ENCODE measurements at places on chromosomes 4 and X.

GRCh38 chrX:108557580-108557979 lies 117.9 kb downstream of the COL4A5 start:
- no peak for DNase-seq

DNA sequence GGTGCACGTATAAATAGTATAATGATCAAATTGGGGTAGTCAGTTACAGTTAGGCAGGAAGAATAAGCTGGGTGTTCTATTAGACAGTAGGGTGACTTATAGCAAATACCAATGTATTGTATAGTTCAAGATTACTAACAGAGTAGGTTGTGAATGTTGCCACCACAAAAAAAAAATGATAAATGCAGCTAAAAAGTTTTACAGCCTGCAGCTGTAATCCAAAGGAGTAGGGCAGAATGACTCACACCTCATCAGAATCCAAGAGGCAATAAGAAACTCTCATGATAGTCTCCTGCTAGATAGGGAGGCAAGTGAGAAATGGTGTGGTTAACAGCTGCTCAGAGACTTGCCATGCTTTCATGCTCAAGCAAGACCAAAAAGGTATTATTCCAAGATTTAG lies 19.6 kb upstream of the TCEAL4 start:
- DNase-seq, result no peak

GRCh38 chr4:110904435-110905065 lies 281.7 kb upstream of the PITX2 start:
- DNase-seq, result no peak

DNA sequence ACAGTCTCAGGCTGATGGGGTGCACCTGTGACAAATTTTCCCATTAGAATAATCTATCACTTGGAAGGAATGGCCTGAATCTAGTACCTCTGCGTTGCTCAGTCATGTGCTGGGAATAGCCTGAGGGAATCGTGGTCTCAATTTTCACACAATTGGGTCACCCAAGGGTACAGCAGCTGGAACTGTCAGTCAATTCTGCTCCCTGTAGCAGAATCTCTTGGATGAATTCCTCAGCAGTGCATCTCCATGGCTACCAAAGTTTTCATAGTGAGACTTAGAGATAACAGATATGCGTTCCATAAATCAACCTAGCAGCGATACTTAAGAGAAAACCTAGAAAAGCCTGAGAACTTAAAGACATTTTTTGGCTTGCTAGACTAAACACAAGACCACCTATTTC lies 288.7 kb upstream of the CTSO start:
- no peak for DNase-seq

- no peak for DNase-seq
These were observed 305.9 kb downstream of the AFF2 start for GRCh38 chrX:148806145-148806870.

DNA sequence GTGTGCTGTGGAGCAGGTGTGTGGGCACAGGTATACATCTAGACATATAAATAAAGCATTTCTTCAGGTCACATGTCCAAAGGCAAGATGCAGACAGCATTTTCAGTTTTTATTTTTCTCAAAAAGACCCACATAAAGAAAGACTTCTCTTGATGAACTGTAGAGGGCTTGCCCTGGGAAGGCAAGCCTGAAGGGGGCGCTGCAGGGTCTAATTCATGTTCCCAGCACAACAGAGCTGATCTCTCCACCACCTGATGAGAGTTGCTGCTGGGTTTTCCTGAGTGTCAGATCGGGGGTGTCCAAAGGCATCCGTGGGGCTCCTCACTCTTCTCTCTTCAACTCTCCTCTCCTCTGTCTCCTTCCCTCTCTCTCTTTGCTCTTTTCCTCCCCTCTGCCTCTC lies 26.6 kb downstream of the ADRA2C start:
- no peak for DNase-seq

- no peak for DNase-seq
These were observed 362.5 kb upstream of the TRAM1L1 start for GRCh38 chr4:117447925-117448324.

GRCh38 chr4:61864286-61864685 lies 664.2 kb downstream of the ADGRL3 start:
- DNase-seq, result no peak

DNA sequence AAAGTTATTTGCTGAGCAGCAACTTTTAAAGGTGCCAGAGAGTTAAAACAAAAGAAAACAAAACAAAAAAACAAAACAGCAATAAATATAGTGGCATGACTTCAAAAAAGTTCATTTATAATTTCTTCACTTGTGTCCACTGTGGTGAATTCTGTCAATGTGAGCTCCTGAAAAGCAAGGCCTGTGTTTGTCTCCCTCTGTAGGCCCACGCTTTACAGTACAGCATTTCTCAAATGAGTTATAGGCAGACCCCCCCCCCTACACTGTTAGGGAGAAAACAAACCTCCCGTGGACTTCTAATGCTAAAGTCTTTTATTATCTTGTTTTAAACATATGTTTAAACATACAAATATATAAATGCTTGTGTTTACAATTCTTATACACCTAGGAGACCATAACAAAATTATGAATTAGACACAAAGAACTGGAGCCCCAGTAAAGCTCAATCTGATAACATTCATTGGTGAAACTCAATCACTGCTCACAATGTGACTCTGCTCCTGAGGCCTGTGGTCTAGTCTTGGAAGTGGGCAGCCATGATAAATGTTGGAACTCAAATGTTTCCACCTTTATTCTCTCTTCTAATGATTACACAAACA lies 47.0 kb upstream of the SCOC start:
- DNase-seq, result peak; percentile 40

- DNase-seq, result no peak
These were observed 42.4 kb downstream of the PTTG2 start for GRCh38 chr4:38002451-38003071.

DNA sequence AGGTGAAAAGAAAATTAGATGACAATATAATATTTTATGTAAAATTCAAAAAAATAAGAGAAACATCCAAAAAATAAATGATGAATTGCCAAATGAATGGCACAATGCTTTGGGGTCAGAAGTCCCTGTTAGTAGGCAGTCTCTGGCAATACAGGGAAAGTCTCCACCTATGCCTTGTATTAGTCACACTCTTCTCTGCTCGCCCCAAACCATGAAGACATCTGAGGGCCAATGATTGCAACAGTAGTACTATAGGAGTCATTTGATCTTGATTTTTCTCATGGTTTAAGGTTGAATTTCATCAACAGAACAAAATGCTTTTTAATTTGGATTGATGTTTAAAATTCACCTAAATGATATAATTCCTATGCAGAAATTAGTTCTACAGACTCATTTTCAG lies 3.9 kb upstream of the PRSS12 start:
- DNase-seq, result no peak

GRCh38 chrX:65266482-65266881 lies 268.1 kb downstream of the LAS1L start:
- no peak for DNase-seq

DNA sequence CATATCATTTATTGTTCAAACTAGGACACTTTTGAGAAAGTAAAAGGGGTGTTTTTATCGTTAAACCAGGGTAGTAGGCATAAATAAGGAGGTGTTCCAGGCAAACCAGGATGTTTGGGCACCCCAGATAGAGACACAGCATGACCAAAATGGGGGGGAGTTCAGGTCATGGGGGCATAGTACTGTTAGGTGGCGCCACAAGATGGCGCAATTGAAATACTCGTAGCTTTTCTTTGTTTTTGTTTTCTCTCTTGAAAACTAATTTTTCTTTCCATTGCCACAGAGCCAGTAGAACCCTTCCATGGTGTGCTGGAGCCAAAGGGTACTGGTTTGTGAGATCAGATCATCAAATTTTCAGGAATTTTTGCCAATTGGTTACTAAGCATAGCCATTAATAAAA lies 283.4 kb downstream of the BCOR start:
- peak; percentile 19 for DNase-seq

DNA sequence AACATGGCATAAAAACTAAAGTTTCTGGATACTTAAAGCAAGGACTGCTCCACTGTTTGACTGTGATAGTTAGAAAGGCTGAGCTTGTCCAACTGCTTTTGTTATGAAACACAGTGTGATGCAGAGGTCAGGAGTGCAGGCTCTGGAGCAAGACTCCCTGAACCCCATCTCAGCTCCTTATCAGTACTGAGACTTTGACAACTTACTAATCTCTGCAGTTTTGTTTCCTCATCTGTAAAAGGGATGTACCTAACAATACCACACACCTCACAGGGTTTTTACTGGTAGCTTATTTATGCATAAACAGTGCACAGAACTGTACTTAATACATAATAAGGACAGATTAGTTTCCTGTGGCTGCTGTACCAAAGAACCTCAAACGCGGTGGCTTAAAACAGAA lies 804.3 kb downstream of the FSTL5 start:
- DNase-seq, result no peak

- DNase-seq, result no peak
These were observed 103.9 kb upstream of the KLHL13 start for GRCh38 chrX:118220509-118220908.

- DNase-seq, result no peak
These were observed 51.2 kb downstream of the CXorf49B start for GRCh38 chrX:71814123-71814912.

GRCh38 chrX:37976153-37976552 lies 30.2 kb upstream of the SYTL5 start:
- DNase-seq, result no peak

- no peak for DNase-seq
These were observed 68.6 kb downstream of the RGS12 start for GRCh38 chr4:3361406-3361805.

- DNase-seq, result no peak
These were observed 220.3 kb upstream of the SFRP2 start for GRCh38 chr4:154009191-154009590.

GRCh38 chrX:11193035-11193469 lies 81.9 kb downstream of the HCCS start:
- no peak for DNase-seq

GRCh38 chr4:38905652-38906385 lies 38.2 kb downstream of the FAM114A1 start:
- DNase-seq, result no peak

DNA sequence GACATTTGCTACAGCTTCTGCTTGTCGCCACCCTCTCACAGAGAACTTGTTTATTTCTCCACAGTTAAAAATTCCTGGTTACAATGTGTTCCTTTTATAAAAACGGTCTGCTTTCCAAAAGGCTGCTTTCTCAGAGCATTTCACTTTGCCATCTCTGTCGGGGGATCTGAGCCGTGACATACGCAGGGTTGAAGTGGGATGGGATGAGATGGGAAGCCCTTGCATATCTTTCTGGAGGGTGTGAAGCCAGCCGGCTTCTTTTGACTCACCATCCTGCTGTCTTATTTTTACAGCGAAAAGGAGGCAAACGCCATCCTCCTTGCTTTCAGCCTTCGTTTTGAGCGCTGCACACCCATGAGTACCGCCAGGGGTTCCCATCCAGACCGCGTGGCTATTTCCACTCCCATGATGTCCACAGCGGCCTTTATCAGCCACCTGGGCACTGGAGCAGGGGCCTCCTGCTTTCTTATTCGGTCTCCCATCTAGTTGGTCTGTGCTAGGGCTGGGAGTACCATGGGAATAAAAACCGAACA lies 99.8 kb upstream of the GATB start:
- no peak for DNase-seq

DNA sequence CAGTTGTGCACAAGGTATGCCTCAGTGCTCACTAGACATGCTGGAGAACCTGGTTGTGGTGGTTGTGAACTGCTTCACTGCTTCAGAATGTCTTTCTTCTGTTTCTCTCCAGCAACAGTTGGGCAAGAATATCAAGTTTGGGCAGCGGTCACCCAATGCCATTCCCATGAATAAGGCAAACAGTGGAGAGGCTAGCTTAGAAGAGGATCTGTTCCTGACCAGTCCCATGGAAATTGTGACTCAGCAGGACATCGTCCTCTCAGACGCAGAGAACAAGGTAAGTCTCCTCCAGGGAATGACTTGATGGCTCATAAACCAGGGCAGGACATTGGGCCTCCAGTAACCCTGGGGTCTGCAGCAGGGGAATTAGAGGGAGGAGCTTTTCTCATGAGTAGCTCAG lies 79.9 kb downstream of the AASDH start:
- DNase-seq, result no peak

DNA sequence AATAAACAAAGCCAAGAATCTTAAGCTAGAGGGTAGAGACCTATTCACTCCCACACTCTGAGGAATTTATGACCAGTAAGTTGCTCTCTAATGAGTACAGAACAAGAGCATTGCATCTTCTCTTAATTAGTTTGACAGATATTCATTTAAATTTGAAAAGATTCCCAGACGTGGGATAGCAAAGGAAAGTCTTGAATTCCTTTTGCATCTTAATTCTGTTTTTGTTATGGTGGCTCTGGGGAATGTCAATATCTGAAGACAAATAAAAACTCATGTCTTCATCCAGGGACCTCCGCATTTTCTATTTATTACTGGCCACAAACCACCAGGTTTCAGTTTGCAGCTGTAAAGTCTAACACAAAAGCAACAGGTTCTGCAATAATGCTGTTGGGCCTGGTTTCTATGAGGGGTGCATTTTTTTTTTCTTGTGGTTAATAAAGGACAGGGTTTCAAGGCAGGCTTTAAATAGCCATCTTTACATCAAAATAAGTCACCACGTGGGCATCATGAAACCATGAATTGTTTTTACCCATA lies 172.3 kb downstream of the SHROOM3 start:
- DNase-seq, result no peak

GRCh38 chrX:72131317-72132294 lies at the start of gene RTL5:
RTL5 (minus strand) TSS chrX:72131915.
- DNase-seq, result peak; percentile 69

DNA sequence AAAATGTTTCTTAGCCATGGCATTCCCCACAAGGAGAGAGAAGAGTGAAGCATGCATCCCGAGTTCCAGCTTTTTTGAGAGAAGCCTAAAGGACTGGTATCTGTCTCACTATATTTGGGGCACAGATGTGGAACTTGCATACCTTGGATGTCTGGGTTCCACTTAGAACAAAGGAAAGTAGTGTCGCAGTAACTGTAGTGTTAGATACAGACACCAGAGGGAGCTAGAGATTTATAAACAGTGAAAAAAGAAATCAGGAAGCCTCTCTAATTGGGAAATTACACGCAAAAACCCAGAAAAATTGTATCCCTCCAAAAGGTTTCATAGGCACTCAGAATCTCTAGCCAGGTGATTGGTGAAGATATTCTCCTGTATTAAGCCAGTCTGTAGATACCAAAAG lies 34.4 kb downstream of the AGTR2 start:
- DNase-seq, result peak; percentile 5

DNA sequence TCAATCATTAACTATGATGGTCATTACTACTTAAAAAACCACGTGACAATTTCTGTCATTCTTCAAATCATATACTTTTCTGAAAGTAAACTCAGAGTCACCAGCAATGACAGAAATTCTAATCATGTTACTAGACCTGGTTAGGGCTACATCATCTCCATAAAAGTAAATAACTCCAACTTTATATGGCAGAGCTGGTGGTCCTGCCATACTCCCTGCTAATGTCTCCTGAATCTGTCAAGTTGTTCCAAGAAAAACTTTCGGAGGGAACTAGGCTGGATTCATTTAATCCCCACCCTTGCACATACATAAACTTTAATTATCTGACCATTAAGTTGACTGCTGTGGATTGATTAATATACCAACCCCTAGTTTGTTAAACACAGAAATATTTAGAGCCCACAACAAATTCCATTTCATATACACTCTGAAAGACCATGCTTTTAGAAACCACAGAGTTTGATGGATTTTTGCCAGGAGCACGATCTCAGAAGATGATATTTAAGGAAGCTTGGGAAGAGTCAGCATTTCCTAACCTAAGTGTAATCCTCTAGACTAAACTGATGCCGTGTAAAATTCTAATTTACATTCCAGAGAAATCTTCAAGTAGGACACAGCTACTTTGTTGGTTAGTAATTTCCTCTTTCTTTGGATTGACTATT lies 577.0 kb downstream of the FAT4 start:
- DNase-seq, result no peak

- DNase-seq, result no peak
These were observed 58.1 kb downstream of the TMEM164 start for GRCh38 chrX:110060846-110061537.
